ENCODE measurements at places on chromosomes 11 and 22.

DNA sequence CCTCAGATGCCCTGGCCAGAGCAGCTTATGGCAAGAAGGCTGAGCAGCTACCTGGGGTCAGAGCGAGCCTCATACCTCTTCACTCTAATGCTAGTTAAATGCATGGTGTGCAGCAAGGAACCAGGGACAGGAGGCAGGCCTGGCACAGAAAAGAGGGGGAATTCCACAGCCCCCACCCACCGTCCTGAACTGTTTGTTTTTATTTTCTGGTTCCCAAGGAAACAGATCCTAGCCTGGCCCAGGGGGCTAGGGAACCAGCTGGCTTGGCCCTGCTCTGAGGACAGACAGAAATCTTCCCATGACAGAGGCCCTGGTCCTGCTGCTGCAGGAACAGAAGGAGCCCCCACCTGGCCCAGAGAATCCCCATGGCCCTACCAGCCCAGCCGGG lies 40.4 kb downstream of the SLCO2B1 start:
- DNase-seq = no peak

DNA sequence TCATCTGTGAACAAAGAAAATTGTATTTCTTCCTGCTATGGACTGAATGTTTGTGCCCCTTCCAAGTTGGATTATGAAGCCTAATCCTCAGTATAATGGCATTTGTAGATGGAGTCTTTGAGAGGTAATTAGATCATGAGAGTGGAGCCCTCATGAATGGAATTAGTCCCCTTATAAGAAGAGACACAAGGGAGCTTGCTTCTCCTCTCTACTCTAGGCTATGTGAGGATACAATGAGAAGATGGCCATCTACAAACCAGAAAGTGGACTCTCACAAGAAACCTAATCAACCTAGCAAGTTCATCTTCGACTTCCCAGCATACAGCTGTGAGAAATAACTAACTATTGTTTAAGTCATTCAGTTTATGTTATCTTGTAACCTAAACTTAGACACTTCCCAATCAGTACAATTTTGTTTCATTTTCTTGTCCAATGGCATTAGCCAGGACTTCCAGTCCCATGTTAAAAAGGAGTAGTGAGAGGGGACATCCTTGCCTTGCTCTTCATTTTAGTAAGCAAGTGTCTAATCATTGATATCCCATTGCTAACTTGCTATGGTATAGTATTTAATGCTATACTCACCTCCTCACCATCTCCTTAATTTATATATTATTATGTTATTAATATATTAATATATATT lies 45.7 kb downstream of the PDGFD start:
- no peak for DNase-seq

DNA sequence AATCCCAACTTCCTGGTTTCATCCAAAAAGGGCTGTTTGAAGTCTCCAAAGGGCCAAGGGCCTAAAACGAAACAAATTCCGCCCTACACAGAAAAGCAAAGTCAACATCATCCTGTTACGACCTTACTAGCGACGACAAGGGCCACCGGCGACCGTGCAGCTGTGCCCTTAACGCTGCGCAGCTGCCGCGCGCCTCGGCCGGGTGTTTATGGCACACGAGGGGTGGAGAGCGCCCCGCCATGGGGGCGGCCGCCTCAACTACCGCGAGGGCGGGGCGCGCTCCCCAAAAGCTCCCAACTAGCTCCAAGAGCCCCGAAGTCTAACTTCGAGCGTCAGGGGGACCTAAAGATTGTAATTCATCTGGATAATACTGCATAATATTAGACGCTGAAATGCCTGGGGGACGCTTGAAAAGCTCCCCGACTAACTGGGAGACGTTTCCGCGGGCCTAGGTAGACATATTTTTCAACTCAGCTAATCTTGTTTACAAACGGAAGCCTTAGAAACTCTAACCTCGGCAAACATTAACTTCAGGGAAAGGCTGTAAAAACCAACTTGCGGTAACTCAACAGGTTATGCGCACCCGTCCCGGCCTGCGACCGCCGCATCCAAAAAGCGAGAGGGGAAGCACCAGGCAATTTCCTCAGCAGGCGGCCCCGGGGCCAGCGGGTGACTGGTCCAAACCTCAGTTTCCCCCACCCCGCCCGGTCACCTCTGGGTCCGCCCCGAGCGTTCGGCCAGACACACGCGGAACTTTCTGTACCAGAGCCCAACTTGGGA lies 694 bp downstream of the TMEM123 start:
- DNase-seq = no peak

GRCh38 chr11:95363164-95363563 lies 132.2 kb upstream of the SESN3 start:
- DNase-seq = no peak

Data from NCI-H1436 treated with DMSO at 0.1 percent for 48 hours (cell line).